Esophagus squamous epithelium (tissue), 5 donors: ENCODE measurements at places on chromosomes 1 and 21.

DNA sequence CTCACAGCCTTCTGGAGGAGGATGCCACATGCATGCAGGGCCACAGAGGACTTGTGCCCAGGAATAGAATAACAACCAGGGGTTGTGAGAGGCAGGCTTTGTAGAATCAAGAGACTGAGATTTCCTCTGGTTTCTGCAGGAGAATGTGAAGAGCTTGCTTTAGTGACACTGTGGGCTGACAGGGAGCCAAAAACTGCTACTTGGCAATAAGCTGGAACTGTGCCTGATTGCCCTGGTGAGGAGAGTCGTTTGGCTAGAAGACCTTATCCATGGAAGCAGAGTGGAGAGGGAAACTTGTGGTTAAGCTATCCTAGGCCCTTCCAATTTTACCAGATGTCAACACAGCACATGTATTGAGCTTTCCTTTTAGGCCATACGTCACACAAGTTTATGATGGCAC lies 902.1 kb downstream of the MRPL39 start:
- DNase-seq: no peak

DNA sequence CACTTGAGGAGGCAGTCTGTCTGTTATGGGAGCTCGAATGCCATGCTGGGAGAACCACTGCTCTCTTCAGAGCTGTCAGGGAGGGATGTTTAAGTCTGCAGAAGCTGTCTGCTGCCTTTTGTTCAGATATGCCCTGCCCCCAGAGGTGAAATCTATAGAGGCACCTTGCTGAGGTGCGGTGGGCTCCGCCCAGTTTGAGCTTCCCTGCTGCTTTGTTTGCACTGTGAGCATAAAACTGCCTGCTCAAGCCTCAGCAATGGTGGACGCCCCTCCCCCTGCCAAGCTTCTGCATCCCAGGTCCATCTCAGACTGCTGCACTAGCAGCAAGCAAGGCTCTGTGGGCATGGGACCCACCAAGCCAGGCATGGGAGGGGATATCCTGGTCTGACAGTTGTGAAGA lies 247.5 kb downstream of the LMX1A start:
- DNase-seq: no peak

GRCh38 chr1:26739329-26739914 lies 43.6 kb downstream of the ARID1A start:
- DNase-seq: no peak

DNA sequence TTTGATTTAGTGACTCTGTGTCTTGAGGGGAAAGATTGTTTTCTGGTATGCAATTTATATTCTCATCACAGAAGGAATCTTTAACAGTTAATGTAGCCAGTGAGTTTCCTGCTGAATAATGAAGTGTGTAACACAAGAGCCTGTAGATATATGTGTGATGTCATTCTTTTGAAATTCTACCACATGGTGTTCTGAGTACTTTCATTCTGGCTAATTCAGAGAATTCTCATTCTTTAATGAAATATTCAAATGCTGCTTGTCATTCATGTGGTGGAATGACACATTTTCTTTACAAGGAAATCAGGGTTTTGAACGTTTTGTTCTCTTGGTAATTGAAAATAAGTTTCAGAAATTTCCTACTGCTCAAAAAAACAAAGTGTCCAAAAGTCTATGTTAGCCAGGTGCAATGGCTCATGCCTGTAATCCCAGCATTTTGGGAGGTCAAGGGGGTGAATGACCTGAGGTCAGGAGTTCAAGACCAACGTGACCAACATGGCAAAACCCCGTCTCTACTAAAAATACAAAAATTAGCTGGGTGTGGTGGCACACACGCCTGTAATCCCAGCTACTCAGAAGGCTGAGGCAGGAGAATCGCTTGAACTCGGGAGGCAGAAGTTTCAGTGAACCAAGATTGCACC lies 79.6 kb downstream of the MAP3K21 start:
- no peak for DNase-seq

DNA sequence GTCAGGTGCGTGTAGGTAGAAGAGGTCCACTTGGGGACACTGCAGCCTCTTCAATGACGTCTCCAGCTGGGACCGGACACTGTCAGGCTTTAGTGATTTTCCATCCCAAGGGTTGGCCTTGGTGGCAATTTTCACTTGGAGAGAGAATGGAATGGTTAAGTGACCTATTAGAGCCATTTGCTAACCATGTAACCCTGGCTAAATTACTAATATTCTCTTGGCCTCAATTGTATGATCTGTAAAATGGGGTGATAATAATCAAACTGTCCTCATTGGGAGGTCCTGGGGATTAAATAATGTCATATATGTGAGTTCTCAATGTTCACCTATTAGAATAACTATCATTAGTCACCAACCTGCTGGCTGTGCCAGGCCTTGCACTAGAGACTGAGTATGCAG lies 3.4 kb downstream of the AKR7A2 start:
- no peak for DNase-seq

DNA sequence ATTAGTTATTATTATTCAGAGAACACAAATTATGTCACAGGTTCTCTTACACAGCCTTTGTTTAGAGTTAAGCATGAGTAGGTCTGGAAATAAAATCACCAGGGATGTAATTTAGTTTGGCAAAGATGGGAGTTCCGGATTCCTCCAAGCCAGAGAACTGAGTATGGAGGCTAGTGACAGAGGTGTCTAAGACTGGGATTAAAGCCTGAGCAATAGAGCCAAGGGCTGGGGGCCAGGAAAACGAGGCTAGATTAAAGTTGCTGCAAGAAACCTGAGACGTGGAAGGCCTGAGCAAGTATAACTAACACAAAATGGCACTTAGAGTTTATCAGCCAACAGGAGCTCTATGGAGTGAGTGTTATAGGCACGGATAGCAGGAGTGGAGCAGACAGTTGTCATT lies 381.6 kb downstream of the SRGAP2C start:
- DNase-seq: no peak

DNA sequence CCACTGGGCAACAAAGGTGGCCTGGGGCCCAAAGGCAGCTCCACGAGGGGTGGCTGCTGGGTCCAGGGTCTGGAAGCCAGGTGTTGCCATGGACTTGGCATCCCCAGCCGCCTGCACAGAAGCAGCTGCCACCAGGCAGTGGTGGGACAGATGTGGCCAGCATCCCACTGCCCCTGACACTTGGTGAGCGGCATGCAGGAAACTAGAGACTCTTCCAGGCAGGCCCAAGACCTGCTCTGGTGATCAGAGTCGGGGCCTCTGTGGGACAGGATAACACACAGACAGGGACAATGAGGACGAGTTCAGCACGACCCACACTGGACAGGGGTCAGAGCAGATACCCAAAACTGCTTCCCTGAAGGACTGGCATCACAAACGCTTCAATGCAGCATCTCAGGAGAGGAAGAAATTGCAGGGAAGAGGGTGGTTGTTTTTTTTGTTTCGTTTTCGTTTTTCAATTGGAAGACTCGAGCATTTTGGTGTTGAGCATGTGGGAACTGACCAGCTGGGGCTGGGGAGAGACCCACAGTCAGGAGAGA lies 34.1 kb upstream of the RNF187 start:
- DNase-seq: no peak

DNA sequence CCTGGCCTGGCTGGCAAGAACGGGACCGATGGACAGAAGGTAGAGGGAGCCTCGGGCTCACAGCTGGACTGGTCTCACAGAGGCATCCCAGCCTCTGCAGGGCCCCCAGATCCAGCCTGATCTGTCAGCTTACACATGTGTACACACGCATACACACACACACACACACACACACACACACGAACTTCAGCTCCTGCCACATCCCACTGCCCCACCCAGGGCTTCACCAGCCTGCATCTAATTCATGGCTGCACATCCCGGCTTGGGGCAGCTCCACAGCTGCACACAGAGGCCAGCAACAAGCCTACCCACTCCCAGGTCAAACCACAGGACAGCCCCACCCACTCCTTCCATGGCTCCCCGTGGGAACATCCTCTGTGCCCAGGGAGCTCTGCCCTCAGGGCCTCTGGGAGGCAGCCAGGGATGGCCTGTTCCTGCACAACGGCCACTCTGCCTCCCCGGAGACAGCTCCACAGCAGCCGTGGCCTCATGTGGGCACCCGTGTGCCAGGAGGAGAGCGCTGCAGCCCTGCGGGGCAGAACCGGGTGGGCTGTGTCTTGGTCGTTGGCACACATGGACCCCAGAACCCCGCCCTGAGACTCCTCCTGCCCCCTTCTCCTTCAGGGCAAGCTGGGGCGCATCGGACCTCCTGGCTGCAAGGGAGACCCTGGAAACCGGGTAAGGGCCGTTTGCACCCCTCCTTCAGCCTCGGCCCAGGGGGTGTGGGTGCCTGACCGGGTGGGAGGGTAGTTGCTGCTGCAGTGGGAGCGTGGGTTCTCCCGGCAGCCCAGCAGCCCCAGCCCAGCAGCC lies 19.1 kb downstream of the COL6A2 start:
- DNase-seq: no peak

DNA sequence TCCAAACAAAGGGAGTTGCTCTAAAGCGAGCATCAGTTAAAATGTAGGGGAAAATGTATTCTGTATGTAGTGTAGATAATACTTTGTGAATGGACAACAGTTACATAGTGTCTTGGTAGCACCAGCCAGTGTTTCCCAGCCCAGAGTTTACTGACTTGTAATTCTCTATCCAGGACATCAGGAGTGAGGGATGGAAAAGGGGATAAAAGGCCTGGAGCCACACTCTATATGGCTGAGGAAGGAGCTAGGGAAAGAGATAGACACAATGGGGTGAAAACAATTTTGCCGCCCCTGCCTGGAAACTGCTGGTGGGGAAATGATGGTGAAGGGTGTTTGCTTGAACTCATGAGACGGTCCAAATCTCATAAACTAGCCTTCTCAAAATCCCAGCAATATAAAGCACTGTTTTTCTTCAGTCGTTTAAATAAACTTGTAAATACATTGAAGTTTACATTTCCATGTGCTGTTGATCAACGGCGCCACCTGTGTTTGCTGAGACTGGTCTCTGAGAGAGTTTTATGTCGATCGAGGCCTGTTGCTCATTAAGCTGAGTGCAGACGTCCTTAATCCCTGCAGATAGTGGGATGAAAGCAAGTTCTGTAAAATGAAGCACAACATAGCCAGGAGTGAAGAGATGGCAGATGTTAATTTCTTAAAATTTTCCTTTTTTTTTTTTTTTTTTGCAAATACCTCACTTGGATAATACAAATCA lies 27.9 kb upstream of the AGO1 start:
- no peak for DNase-seq

GRCh38 chr1:1371364-1371745 lies 3.7 kb downstream of the AURKAIP1 start:
- no peak for DNase-seq

DNA sequence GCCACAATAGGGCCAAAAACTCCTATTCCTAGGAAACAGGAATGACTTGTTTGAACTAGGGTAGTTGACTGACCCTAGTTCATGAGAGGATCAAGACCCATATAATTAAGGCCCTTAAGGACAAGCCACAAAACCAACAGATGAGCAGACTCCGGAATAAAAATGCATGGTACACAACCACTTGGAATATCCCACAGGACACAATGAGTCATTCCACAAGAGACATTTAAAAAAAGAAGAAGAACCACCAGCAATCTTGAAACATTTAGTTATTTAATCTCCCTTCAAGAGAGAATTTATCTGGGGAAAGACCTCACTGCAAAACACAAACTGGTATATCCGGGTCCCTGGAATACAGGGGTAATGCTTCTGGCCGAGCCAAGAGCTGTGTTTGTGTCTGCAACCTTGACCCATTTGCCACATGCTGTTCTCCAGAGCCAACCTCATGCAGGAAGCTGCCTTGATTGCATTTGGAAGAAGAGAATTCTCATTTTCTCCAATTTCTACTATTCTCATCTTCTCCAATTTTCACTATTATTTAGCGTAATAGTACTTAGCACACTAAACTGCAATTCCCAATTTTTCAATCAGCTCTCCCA lies 135.5 kb downstream of the TGFBR3 start:
- DNase-seq: no peak

DNA sequence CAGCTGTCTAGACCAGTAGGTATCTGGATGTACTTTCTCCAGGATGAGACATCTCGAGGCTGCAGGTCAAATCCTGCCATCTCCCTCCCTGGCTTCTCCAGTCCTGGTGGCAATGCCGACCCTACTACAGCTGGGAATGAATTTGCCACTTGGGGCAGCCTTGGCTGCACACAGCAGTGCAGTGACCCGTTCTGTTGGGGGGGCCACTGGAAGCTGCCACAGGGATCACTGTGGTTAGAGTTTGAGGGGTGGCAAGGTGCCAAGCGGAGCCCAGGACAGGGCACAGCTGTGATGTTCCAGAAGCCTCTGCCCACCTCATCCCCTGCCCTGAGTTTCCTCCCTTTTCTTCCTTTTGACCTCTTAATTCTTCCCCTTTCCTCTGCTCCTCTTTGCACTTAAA lies 17.1 kb downstream of the COL6A2 start:
- DNase-seq: no peak

GRCh38 chr1:174284052-174284451 lies 124.7 kb downstream of the RABGAP1L start:
- no peak for DNase-seq

GRCh38 chr1:225885336-225885735 lies 3.2 kb upstream of the TMEM63A start:
- DNase-seq: no peak

GRCh38 chr1:1721201-1721600 lies 3.0 kb downstream of the CDK11A start:
- no peak for DNase-seq

DNA sequence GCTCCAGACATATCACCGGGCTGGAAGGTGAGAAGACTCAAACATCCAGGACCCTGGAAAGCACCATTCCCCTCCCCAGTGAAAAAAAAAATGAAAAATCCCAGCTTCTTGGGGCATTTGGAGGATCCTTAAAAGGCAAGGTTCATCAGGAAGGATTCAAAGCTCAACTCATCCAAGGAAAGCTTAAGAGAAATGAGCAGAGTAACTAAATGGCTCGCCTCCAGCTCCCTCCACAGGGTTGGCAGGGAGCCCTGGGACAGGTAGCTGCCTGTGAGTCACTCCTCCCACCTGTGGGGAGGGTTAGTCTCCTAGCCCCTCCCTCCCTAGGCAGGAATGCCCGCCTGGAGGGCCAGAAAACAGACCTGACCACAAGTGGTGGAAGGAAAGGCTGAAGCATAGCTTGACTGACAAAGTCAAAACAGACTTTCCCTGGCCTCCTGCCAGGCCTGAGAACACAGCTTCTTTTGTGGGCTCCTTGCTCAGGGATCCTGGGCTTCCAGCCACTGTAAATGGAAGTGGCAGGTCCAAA lies 712 bp upstream of the LAMB3 start:
- DNase-seq: no peak

DNA sequence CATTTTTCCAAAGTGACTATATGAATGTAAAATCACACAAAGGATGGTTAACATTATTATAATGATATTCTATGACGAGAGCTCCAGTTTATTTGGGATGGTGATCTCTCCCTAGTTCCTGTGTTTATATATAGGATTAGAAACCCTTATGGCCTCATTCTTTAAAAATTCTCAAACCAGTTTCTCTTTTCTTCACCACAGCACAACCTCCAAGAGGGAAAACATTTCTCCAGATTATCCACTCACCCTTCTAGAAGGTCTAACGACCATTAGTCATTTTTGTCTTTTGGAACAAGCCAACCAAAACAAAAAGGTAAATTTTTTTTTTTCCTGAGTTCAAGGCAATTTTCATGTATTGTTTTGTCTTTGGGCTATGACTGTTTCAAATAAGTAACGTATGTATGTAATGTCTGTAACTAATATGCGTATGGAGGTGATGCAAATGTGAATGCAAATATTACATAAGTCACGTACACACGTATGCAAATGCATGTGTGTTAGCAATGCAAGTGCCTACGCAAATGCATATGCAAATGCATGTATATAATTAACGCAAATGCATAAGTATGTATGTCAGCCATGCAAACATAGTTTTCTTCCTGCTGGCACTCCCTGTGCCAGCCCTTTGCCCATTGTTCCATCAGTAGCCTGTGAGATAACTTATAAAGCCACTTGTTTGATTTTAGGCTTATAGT lies 72.5 kb upstream of the MORC3 start:
- no peak for DNase-seq

- DNase-seq: no peak
Observed at GRCh38 chr1:24898152-24898908, 31.7 kb downstream of the RUNX3 start.
